ENCODE measurements at places on chromosomes 2 and 18. TPM values are rescaled to one million over a fixed set of nuclear protein-coding genes. Genes with fewer than 3 reads are reported as not detected.

DNA sequence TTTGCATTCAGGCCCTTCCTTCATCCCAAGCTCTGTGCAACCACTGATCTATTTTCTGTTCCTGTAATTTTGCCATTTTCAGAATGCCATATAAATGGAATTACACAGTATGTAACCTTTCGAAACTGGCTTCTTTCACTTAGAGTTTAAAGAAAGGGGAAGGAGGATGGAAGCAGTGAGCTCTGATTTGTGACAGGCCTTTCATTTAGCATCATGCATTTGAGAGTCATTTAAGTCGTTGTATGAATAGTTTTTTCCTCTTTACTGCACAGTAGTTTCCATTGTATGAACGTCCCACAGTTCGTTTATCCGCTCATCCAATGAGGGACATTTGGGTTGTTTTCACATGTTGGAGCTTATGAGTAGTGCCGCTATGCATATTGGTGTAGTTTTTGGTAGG lies 67.0 kb downstream of the LBH start:
- DNase-seq: no peak

- DNase-seq: no peak
Measured at GRCh38 chr2:7697052-7697451, 779.8 kb downstream of the RNF144A start.

DNA sequence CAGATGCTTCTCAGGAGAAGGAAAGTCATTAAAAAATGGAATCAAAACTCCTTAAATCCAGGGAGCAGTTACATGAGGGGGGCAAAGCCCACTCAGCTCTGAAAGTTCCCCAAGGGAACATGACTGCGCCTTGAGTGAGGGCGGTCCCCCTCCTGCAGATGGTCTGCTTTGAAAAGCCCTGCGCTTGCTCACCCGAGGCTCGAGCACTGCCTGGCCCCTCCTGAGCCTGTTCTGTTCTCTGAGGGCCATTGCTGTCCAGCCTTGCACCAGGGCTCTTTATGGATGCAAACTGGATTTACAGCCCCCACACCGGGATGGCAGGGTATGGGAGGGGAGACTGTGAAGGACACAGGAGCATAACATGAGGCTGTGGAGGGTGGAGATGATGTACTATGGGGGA lies 37.8 kb upstream of the DNMT3A start:
- DNase-seq: no peak

- no peak for DNase-seq
Measured at GRCh38 chr18:25019086-25019860, 332.7 kb downstream of the ZNF521 start.

GRCh38 chr2:178008636-178009289 lies 63.8 kb downstream of the PDE11A start:
- no peak for DNase-seq

GRCh38 chr2:120594856-120595685 lies 140.6 kb upstream of the GLI2 start:
- no peak for DNase-seq

GRCh38 chr2:170845343-170845742 lies 28.7 kb downstream of the GAD1 start:
- DNase-seq: no peak

GRCh38 chr18:23816740-23817139 lies 127.5 kb downstream of the LAMA3 start:
- no peak for DNase-seq

DNA sequence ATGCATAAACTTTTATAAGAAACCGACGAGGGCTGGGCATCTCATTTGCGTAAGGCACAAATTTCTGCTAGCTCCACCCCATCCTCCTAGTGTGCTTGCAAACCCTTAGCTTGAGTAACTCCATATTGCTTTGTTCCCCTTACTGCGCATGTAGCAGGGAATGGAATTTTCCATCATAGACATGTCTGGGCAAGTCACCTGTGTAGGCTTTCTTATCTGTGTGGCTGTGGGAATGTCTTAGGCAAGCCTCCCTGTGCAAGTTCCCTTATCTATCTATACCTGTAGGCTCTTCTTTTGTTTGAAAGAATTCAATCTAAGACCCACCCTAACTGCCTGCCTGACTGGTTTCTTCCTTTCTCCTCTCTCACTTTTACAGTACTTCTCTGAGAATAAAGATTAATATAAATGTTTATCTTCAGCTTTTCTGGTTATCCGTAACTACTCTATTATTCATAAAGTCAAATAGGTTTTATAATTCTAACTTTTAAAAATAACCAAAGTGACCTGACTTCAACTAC lies 217.6 kb upstream of the FIGN start:
- no peak for DNase-seq

- DNase-seq: peak; percentile 83
Measured at GRCh38 chr2:82795446-82795845, 1663.6 kb downstream of the SUCLG1 start.

DNA sequence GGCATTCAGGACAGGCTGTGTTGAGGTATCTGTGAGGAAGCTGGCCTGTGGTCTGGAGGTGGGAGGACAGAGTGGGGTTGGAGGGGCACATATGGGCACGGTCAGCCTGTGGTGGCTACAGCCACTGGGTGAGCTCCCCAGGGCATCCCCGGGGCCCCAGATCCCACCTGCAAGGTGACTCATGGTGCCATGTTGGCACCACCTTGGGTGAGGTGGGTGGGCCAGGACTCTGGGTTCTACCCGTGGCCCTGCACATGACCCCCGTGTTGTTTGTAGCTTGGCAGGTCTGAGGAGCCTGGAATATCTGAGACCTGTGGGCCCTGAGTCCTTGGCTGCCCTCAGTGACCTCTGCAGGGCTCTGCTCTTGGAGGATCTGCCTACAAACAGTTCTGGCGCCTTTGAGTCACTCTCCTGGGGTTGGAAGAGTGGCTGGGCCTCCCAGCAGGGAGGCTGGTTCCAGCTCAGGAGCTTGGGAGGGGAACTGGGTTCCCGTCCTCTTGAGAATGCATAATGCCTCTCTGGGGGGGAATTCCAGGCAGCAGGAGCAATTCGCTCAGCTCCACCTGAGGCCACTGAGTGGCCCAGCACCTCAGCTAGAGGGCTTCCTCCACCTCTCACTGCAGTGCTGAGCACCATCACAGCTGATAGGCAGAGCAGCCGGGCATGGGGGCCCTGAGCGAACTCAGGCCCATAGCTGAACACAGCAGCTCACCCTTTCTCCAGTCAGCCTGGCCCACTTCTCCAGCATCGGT lies 105.1 kb downstream of the DYSF start:
- no peak for DNase-seq

DNA sequence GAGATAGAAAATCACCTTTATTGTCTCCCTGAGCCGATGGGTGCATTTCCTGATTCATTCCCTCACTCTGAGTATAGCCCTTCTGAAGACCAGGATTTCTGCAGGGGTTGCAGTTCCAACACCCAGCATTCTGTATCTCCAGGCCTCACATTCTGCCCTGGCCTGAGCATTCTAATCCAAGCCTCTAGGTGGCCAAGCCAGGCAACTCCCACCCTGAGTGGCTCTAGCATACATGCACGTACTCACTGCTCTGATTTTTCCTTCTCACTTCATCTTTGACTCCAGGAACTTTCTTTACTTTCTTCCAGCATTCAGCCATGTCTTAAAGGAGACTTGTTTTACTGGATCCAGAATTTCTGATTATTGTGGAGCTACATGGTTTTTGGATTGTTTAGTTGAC lies 100.7 kb upstream of the STK39 start:
- DNase-seq: peak; percentile 14

GRCh38 chr2:124333784-124334183 lies 308.7 kb downstream of the CNTNAP5 start:
- no peak for DNase-seq

GRCh38 chr2:61793389-61793836 lies 60.4 kb downstream of the FAM161A start:
- peak; percentile 23 for DNase-seq

DNA sequence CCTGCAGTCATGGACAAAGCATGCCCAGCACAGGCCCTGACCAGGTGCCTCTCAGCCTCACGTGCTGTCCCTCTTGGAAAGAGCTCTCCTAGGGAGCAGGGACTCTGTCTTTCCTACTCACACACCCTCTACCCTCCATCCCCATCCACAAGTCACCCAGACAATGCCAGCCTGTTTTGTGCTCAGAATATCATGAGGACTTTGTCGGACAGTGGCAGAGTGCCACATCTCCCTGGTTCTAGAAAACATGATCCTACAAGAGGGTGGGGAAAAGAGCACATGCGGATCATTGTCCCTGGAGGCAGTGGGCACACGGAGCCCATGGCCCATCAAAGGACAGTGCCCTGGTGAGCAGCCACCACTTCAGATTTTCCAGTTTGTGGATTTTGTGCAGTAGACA lies 3.7 kb upstream of the MAL start:
- no peak for DNase-seq

- DNase-seq: no peak
Measured at GRCh38 chr2:54942373-54942772, 107.9 kb downstream of the RTN4 start.

GRCh38 chr2:193539188-193539587 lies 1344.5 kb upstream of the TMEFF2 start:
- no peak for DNase-seq

GRCh38 chr2:146128216-146128615 lies 1608.3 kb upstream of the ZEB2 start:
- DNase-seq: no peak

Gene RIT2
- total RNA-seq: not detected

Gene GCG
- not detected for total RNA-seq

Gene NEU2
- total RNA-seq: not detected

Gene EHBP1
- 13.1 TPM for total RNA-seq

Gene UGT1A6
- not detected for total RNA-seq

Gene KCNG2
- 0.26 TPM for total RNA-seq

Gene MC2R
- total RNA-seq: not detected

Gene KIAA2012
- not detected for total RNA-seq

Data from dermis microvascular lymphatic vessel endothelial cell (primary cell).